ENCODE measurements at places on chromosomes 11 and 22.

- DNase-seq: no peak
These were observed 20.5 kb downstream of the MRGPRX2 start for GRCh38 chr11:19040051-19040450.

GRCh38 chr11:535519-536454 lies at the start of gene HRAS:
HRAS (minus strand) TSS chr11:535576.
- DNase-seq: peak; percentile 99

DNA sequence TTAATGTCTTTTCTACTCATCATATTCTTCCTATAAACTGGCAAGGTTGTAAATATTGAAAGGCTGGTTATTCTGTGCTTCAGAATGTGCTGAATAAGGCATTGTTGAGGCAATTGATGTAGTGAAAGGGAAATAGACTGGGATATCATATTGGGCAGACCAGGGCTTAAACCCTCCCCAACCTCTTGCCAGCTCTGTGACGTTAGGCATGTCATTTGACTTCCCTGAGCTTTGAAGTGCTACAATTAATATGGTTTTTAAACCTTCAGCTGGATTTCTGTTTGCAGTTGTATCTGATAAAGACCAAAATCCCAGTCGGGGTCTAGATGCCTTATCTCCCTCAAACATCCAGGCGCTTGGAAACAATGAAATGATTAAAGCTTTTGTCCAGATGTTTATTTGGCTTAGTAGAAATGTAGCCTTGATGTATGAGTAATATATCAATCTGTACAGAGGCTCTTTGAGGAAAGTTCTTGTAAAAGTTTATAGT lies 208.1 kb downstream of the DBX1 start:
- DNase-seq: no peak

GRCh38 chr11:124950601-124951330 lies 3.2 kb upstream of the CCDC15 start:
- DNase-seq: no peak

DNA sequence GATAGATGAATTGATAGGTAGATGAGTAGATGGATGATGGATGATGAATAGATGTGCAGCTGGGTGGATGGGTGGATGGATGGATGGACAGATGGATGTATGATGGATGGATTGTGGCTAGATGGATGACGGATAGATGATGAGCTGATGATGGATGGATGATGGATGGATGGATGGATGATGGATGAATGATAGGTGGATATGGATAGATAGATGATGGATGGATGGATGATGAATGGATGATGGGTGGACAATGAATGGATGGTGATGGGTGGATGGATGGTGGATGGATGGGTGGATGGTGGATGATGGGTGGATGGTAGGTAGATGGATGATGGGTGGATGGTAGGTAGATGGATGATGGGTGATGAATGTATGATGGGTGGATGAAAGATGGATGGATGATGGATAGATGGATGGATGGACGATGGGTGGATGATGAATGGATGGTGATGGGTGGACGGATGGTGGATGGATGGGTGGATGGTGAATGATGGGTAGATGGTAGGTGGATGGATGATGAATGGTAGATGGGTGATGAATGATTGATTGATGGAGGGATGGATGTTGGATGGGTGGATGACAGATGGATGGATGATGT lies 1261.7 kb downstream of the BRD1 start:
- no peak for DNase-seq

DNA sequence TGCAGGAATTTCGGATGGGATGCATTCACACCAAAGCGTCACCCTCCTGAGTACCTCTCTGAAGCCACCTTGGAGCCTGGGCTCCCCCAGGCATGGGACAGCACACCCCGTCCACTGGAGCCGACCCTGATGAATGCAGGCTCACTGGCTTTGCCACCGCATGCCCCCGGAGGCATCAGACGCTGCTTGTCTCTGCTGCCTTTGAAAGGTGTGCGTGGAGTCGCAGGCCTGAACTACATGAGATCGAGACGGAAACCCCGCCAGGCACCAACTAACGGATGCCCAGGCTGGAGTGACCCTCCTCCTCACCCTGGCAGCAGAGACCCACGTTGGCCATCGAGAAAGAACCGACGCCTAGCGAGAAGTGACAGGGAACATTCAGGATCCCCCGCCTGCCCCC lies 22.5 kb downstream of the KRTAP5-5 start:
- DNase-seq: no peak

DNA sequence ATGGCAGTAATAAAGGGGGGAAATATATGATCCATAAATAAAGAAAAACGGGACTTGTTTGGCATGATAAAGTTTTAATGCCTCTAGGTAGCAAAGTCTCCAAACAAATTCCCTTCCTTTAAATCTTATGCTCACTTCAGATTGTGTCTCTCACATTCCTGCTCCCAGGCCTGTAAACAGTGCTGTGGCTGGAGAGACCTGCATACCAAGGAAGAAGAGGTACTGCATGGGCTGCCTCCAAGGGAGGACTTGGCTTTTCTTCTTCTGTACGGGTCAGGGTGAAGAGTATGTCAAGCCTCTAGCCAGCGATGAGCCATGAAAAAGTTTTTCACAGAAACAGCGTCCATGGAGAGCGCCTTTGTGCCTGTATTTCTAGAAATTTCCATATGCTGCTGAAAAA lies 161.8 kb downstream of the KIRREL3 start:
- no peak for DNase-seq

- DNase-seq: peak; percentile 93
These were observed 61.8 kb downstream of the SLC22A12 start for GRCh38 chr11:64652586-64653387.

DNA sequence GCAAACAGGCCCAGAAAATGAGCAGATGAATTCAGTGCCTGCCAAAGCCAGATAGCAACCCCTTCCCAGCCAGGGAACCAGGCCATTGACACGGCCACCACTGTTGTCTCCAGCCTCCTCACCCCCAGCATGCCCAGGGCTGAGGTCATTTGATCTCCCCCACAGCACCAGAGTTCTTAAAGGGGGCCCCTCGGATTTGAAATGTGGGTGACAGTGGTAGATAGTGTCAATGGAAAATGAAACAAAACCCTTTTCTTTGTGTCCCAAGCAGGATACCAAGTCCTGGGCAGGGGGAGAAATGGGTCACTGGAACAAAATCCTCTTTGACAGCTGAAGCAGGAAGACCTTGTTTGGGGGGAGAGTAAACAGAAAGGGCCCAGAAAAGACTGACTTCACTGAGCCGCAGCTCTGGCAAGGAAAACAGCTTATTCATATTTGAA lies 14.3 kb upstream of the ACCSL start:
- peak; percentile 62 for DNase-seq

DNA sequence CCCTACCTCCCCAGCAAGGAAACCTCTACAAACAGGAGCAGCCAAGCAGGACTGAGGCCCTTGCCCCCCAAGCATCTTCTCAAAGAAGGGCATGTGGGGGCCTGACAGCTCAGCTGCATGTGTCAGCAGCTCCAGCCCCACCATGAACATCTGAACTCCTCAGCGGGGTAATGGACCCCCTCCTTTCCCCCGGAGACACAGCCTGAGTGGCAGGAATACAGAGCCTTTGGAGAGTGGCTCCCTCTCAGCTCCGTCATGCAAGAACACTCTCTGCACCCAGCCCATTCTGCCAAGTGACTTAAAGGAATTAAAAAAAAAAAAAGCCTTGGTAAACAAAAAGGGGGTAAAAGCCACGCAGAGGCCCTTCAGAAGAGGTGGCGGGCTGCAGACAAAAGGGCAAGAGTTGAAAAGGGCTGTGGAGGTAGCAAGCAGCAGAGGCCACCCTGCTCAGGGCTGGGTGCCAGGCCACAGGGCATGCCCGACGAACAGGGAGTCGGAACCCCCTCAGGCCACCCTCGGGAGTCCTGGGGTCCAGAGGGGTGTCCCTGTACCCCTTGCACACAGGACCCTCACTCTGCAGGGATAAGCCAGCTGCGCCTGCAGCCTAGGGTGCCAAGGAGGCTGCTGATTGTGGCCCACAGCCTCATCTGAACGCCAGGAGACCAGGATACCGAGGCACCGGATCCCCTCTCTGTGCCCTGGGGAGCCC lies 62.5 kb downstream of the MACROD1 start:
- no peak for DNase-seq

DNA sequence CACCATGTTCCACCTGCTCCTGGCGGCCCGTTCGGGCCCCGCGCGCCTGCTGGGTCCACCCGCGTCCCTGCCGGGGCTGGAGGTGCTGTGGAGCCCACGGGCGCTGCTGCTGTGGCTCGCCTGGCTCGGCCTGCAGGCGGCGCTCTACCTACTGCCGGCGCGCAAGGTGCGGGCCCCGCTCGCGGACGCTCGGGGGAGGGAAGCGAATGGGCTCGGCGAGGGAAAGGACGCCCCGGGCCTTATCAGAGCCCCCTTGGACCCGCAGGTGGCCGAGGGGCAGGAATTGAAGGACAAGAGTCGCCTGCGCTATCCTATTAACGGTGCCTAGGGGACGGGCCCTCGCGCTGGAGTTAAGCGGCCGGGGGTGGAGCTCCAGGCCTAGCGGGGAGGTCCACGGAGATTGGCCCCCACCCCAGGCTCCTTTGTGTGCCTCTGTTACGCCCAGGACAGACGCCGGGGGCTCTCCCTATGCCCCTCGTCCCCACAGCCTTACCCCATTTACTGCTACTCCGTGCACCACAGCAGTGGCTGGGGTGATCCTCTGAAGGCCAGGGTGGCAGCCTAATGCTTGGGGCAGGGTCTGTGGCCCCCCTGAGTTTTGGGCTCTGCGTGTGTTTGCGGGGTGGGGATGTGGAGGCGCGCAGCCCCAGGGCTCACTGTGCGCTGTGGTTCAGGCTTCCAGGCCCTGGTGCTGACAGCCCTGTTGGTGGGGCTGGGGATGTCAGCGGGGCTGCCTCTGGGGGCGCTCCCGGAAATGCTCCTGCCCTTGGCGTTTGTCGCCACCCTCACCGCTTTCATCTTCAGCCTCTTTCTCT lies 1.1 kb downstream of the TM7SF2 start:
- DNase-seq: no peak

GRCh38 chr11:76802151-76802550 lies 19.0 kb downstream of the TSKU start:
- DNase-seq: peak; percentile 11

GRCh38 chr11:27646051-27646818 lies 54.0 kb downstream of the BDNF start:
- DNase-seq: no peak

DNA sequence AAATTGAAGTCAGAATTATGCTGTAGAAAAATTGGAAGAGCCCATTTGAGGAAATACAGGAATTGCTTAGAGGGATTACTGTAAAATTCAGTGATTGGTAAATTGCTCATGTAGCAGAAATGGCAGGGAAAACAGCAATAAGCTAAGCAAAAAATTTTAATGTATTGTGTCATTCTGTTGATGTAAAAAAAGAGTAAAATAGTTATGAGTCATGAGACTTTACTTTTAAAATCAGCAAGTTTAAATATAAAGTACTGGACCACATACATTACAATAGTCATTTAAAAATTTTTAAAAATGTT lies 10.4 kb downstream of the PDHX start:
- no peak for DNase-seq

- no peak for DNase-seq
These were observed 19.7 kb upstream of the IL17REL start for GRCh38 chr22:50032109-50032871.

DNA sequence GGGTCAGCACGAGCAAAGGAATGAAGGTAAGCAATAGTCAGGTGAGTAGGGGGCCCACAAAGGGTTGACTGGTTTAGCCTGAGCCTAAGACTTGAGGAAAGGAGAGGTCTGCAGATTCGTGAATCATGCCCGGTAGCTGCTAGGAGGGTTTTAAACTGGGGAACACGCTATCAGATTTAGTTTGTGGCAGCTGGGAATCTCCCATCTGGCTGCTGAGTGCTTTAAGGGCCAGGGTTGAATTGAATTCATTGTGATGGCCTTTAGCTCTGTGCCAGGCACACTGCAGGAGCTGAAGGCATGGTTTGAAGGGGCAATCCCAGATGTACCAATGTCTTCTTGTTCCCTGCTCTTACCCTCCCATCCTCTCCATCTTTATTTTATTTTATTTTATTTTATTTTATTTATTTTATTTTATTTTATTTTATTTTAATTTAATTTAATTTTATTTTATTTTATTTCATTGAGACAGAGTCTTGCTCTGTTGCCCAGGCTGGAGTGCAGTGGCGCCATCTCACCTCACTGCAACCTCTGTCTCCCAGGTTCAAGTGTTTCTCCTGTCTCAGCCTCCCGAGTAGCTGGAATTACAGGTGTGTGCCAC lies 1.9 kb upstream of the NECTIN1 start:
- no peak for DNase-seq

GRCh38 chr11:114059984-114060391 lies 477 bp downstream of the ZBTB16 start:
- DNase-seq: no peak

GRCh38 chr22:46500201-46500600 lies 37.2 kb downstream of the CELSR1 start:
- DNase-seq: no peak

DNA sequence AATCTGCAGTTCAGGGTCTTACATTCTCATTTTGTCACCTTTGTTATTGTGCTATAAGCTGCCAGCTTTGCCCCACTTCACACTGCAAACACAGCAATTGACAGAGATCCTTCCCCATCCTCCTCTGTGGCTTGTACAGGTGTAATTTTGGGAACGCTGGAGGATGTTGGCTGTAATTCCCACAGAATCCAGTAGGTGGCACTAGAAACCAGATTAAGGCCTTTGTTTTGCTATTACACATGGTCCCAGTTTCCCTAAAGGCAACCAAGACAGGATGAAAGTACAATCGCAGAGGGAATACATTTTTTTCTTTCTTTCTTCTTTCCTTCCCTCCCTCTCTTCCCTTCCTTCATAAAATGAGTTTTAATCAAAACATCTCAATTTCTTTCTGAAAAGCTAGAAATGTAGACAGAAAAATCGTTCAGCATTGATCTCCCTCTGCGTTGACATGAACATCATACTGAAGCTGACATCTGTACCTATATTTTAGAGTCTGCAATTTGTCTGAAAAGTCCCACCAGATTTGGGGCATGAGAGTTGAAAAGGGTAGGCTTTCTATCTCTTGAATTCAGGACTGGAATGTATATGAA lies 21.3 kb upstream of the NELL1 start:
- DNase-seq: no peak

DNA sequence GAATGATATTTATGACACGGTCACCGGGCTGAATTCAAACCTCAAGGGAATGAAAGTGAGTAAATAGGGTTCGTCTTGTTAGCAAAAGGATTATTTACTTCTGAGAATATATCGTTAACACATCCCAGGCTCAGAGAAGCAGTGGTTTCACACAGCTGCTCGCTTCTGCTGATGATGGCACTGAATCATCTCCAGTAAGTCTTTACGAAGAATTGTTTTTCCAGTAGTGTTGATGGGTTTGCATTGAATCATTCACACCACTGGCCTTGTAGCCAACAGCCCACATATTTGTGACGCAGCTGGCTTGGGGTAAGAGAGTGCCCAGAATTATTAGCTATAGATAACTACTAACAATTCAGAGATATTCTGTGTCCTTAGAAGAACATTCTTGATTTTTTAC lies 236.3 kb downstream of the CADM1 start:
- no peak for DNase-seq

DNA sequence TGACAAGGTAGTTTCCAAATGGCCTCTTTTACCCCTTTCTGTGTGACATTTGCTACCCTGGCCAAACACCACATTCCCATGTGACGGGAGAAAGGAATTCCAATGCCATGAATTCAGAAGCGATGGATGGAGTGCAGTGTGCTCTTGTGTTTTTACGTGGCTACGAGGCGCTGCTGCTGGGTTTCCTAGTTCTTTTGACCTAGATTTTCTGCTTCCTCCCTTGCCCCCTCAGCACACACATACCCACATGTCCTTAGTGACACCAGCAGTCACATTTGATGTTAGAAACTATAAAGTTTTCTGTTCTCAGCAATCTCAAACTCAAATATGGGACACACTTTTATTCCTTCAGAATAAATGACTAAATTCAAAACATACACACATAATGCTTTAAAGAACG lies 7.8 kb upstream of the TMA7B start:
- DNase-seq: no peak

GRCh38 chr11:6237761-6238302 lies 1.1 kb upstream of the CNGA4 start:
- no peak for DNase-seq

Data from osteocyte (in vitro differentiated cells).